Activated CD8-positive, alpha-beta memory T cell treated with anti-CD3 and anti-CD28 coated beads for 4 hours (primary cell): ENCODE measurements at places on chromosomes 2 and 18.

DNA sequence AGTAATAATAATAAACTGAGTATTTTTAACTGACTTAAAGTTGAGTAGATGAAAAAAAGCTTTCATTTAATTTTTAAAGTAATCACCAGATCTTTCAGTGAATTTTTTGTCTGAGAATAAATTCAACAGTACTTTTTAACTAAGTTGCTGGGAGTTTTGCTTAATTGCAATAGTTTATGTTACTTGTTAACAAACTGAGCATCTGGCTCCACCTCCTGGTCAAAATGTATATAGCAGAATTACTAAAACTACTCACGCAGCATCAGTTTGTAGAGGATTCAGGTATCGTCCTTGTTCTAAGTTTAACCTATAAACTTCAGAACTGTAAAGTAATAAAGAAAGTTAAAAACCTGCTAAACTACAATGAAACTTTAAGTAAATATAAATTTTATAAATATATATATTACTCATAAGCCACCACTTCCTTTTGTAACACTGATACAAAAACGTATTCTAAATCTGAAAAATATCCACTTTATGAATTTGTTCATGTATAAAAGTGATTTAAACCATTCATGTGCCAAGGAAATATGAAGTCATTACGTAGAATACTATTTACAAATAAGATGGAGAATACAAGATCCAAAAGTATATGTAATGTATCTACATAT is 21.3 kb downstream of the NOL10 start:
- no peak for DNase-seq

GRCh38 chr2:217412277-217412676 is 552.4 kb upstream of the TNP1 start:
- no peak for DNase-seq

- no peak for DNase-seq
Measured at GRCh38 chr2:98140210-98140609, 53.2 kb downstream of the VWA3B start.

DNA sequence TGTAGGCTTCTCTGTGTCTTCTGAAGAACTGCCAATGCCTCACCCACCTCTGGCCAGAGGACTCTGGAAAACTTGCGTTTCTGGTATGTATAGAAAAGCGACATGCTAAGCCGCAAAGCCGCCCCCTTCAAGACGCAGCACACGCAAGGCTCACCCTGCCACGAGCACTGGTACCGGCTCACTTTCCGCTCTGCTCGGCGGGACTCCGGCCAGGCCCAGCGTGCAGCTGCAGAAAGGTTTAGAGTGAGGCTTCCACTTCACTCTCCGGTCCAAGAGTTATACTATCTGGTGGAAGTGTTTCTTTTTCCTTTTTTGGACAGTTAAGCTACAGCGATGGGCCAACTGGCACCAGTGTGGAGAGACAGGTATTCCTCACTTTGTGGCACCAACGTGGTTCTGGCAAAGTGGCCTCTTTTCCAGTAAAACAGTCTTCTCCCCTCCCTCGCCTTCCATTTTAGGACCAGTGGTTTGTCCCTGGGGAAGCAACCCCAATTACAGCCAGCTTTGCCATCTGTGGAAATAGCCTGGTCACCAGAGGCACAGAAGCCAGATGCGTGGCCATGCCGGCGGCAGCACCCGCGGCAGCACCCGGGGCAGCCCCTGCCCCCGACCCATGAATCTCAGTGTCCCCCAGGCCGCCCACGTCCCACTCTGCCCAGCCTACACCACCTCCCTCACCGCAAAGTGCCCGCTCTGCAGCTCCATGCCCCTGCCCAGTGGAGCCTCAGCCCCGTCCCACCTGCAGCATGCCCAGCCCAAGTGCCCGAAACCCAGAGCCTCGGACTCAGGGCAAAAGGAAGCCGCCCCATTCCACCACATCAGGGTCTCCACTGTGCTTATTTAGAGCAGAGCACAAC is 91.6 kb upstream of the CTDP1 start:
- DNase-seq, result no peak

GRCh38 chr18:80108121-80108536 is 933 bp upstream of the ADNP2 start:
- no peak for DNase-seq

DNA sequence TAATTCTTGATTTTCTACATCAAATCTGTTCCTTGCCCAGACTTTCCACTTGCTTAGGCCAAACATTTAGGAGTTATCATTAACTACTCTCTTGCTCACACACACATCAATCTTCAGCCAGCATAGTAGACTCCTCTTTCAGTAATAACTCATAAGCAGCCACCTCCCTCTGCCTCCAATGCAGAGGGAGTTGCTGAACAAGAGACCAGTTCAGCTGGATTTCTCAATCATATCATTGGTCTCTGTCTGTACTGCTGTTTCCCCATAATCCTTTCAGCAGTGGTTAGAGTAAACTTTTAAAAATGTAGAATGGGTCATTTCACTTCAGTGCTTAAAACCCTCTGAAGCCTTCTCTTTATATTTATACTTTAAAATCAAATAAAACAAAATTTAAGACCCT is 112.9 kb downstream of the SLC39A10 start:
- DNase-seq, result no peak

DNA sequence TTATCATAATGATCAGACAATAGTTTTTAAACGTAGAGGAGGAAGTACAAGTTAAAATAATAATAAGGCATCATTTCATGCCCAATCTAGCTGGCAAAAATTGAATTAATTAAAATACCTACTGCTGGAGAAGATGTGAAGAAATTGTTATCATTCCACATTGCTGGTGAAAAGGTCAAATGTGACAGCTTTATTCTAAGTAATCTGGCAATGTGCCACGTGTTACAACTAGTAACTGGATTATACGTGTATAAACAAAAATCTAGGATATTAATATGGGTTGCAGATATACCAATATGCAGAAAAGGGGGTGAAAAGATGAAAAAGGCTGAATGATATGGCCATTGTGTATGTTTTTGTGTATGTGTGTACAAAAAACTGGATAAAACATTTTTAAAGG is 32.4 kb downstream of the SMAD2 start:
- DNase-seq, result no peak

DNA sequence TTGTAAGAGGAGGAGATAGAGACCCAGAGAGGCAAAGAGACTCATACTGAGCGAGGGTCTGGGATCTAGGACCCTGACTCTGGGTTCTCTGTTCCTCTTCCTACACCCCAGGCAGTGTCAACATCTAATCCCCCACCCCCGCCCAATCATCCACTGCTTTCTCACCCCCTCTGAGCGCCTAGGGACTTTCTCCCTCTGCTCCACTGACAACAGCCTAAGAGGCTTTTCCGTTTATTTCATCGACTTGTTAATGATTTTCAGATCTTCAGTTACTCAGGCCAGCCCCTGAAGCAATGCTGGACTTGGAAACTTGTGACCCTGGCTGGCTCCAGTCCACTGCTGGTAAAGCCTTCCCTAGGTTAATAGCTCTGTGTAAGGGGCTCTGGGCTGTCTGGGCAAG is 65.1 kb downstream of the TFCP2L1 start:
- no peak for DNase-seq

- DNase-seq, result no peak
Measured at GRCh38 chr2:176178038-176178756, 10.3 kb upstream of the HOXD1 start.

DNA sequence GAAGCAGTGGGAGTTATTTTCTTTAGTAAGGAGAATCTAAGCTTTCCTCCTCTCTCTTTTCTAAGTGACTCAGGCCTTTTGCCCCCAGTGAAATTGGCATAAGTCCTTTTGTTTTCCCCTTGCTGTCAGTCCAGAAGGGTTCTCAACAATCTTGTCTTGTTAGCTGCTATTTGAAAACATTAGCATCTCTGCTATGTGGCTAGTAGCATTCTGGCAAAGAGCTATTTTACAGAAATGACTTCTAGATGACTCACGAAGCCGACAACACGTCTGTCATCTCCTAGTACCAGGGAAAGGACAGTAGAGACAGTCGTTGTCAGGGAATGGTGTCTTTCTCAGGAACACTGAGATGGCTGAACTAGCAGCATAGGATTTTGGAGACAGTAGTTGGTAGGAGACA is 14.7 kb downstream of the SMARCAL1 start:
- no peak for DNase-seq

DNA sequence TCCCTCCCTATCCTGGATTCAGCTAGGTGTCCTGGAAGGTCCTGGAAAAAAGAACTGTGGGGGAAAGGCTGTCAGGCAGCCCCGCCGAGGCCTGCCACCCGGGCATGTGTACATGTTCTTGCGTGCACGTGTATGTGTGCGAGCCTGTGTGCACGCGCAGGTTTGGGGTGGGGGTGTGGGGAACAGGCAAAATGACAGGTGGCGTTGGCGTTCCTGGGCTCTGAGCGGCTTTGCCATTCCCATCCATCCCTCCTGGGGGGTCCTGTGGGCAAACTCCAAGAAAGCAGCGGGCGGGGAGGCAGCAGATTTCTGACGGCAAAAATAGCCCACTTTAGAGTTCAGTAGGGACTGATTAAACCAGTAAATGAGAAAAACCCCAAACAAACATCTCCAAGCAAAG is 35.6 kb downstream of the EMX1 start:
- DNase-seq, result no peak

GRCh38 chr2:174682007-174682577 is 82.2 kb downstream of the CHRNA1 start:
- no peak for DNase-seq

DNA sequence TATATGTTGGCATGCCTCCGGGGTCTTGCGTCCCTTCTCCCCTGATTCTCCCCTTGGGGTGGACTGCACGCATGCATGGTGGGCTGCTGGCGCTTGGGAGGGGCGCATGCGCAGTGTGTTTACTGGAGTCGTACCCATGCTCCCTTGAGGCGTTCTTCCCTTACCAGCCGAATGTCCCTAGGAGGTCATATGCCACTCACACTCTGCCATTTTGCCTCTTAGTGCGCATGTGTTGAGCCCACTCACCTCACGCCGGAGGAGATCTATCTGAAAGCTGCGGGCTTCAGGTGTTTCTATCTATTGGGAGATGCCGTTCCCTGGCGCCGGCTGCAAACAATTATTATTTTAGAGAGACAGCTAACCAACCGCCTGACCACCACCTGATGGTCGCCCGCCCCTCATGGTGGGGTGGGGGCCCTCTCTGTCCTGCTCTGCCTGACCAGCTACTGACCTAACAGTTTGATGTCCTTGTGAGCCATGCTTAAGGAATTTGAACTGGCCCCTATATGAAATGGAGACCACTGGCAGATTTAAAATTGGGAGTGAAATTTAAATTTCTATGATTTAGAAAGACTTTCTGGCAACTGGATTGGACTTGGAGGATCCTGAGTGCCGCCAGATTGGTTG is 179.6 kb downstream of the RNF144A start:
- DNase-seq, result no peak

GRCh38 chr2:232569541-232569940 is 19.1 kb downstream of the EIF4E2 start:
- no peak for DNase-seq
